ENCODE measurements at places on chromosomes 7 and 10.

DNA sequence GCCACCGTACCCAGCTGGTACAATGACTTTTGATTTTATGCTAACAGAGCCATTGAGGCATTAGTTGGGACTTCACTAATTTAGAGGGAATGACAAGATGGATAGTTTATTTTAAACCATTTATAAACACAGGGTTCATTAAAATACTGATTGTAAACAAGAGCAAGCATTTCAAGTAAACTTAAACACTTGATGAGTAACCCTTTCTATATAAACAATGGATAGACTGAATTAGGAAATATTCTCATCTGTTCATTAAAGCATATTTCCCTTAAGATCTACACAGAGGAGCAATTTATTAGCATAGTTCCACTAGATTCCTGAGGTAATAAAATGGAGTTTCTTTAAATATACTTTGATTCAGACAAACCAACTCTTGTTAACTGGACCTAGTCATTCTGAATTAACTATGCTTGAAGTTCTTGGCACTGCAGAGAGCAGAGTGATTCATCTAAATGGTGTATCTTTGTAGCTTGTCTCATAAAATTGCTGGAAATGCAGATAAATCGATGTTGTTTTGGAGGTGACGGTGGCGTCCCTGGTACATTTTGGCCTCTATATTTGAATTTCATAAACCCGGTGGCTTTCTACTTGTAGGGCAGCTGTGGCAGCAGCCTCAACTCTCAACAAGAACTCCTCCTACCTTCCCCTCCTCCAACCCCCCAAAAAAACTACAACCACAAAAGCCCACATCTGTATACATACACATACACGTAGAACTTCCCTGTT is 15.4 kb upstream of the VDAC2 start:
- DNase-seq, result no peak

- no peak for DNase-seq
Measured at GRCh38 chr7:74453322-74454011, at the start of gene GTF2IRD1. Gene GTF2IRD1, plus strand, starts transcription at chr7:74453906. Its CDS starts 54,175 bp downstream, at chr7:74508081.

DNA sequence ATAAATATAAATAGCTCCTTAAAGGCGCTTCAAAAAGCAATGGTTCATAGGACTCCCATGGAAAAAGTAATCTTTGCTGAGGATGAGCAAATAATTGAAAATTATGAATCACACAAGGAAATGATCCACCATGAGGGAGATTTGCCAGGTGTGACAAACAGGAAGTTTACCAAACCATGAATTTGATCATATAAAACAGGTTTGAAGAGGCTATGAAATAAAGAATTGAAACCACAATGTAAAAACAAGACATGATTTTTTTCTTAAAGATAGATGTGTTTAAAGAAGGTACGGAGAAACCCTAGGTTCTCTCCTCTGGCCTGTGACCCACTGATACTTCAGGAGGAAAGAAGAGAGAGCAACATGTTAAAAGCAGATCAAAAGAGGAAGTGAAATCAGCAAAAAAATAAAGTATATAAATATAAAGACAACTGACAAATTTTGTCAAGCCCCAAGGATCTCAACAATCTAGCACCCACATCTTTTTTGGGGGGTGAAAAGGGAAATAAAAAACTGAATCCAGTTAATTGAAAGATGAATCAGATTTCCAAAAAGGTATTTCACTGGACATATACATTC is 111.3 kb upstream of the ASAH2 start:
- DNase-seq, result peak; percentile 64

GRCh38 chr7:130401101-130401500 is 20.8 kb downstream of the CPA1 start:
- DNase-seq, result no peak

DNA sequence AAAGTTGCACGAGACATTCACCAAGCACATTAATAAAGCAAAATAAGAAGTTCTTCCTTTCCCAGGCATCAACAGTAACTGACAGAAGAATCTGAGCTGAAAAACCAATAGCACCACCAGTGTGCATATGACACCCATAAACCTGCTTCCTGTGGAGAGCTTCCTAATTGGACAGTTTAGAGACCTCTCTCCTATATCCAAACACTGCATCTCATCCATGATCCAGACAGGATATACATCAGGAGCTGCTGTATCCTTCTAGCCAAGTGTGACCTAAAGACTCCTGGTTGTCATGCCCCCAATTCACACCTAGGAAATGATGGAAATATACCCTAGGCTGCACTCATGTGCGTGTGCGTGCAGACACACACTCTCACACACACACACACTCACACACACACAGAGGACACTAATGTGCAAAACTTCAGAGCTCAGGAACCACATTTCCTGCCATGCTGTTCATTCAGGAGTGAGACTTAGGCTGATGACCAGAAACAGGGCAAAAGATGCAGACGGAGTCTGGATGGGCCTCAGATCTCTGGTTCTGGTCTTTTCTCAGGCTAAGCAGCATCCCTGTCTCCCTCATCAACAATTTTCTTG is 58.0 kb downstream of the MAP3K8 start:
- no peak for DNase-seq

- DNase-seq, result no peak
Measured at GRCh38 chr7:97421307-97421930, 303.9 kb downstream of the SDHAF3 start.

GRCh38 chr10:132912713-132913558 is 29.4 kb downstream of the CFAP46 start:
- no peak for DNase-seq

GRCh38 chr10:6665847-6666246 is 85.8 kb upstream of the PRKCQ start:
- DNase-seq, result no peak

DNA sequence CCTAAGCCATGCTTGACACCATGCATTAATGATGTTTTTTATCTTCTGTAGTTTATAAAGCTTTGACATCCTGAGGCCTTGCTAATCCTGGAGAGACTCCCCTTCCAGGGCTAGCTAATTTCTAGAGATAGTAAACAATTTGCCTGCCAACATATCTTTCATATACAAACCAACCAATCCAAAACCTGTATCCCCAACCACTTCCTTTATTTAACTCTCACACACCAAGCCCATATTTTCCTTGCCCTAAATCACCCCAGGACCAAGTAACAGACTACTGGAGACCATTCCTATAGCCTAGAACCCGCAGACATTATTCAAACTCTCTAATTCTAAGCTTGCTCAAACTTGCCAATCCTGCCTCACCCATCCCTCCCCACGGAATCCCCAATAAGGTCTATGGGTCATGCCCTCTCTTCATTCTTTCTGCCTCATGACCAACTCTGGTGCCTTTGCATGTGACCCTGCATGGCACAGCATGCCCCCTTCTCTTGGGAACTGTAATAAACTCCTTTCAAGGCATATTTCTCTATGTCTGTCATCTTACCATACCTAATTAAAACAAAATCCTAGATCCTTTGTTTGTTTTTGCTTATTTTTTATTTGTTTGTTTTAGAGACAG is 116.6 kb upstream of the CACUL1 start:
- DNase-seq, result no peak

GRCh38 chr10:103465411-103466179 is 6.9 kb upstream of the CALHM1 start:
- no peak for DNase-seq

- no peak for DNase-seq
Measured at GRCh38 chr10:58023341-58024073, 244.2 kb downstream of the IPMK start.

- no peak for DNase-seq
Measured at GRCh38 chr10:14431868-14432267, 101.1 kb upstream of the FRMD4A start.

DNA sequence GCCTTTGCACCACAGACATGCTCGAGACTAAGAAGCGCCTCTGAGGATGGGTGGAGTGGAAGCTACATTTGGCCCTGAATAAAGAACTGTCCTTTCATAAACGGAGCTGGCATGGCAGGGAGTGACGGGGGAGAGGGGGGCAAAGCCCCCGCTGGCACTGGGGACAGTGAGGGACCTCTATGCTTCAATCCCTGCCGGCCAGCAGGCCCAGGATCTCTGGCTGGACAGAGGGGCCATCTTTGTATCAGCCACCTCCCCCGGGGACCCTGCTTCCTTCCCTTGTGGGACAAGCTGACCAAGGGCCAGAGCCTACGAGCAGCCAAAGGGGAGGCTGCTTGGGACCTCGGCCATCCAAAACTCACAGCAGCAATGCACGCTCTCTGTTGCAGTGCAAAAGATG is 28.2 kb upstream of the ECHDC3 start:
- no peak for DNase-seq

- no peak for DNase-seq
Measured at GRCh38 chr7:101535351-101535751, 93.7 kb downstream of the MYL10 start.
